ENCODE measurements at places on chromosomes 1 and 21.

DNA sequence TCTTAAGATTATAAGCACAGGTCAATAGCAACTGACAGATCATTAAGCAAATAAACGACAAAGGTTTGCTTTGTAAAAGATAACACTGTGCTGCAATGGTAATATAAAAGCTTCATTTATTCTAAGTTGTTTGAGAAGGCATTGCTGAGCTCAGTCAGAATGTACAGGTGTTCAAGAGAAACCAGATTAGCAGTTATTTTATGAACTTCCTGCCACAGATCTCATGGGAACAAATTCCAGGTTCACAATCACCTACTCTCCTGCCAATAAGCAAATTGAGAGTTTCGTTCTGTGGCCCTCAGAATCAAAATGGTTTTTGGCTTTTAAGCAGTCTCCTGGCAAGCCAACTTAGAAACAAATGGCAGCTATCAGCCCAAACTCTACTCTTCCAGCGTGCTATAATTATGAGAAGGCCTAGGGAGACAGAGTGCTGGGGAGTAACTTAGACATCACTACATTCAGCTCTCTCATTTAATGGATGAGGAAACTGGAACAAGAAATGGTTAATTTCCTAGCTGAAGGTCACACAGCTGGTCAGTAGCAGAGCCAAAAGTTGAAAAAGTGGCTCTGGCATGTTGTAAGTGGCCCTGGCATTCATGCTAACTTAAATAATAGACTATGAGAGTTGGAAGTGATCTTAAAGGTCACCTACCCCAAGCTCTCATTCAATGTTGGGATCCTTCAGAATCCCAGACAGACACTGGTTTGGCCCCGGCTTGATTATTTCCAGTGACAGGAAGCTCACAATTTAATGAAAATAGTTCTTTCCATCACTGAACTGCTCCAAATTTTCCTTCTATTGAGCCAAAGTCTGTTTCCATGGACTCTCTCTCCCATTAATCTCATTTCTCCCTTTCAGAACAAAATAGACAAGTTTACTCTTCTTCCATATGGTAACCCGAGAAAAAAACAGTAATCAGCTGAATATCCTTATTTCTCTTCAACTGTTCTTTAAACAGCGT lies 82.6 kb upstream of the EDEM3 start:
- DNase-seq = no peak

- no peak for DNase-seq
These were observed 158.4 kb upstream of the COL6A1 start for GRCh38 chr21:45823100-45823681.

DNA sequence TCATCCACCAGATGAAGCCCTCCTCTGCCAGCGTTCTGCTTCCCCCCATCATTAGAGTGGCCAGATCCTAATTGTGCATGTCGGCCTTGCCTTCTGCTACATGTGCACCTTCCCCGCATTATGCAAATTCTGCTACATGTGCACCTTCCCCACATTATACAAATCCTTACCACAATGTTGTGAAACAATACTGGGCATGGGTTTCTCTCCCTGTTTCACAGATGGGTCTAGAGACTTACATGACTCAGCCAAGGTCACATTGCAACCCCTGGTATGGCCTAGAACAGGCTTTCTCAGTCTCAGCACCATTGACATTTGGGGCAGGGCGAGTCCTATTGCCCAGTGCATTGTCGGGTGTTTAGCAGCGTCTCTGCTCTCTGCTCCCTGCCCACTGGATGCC lies 1.0 kb upstream of the CELA2A start:
- DNase-seq = no peak

DNA sequence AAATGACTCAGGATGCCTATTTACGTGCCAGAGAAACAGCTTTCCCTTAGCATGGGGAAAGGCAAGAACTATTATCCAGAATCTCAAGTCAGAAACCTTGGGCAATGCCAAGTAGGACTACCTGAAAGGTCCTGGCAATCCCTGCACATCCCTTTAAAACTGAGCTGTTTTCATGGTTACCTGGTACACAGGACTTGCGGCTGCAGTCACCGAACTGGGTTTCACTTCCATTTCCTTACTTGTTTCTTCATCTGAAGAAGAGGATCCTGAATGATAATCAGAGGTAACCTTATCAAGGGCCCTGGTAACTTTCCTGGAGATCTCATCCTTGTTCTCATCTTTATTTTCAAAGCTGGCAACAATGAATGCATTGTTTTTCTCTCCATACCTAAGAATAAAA lies 14.3 kb downstream of the BTG3 start:
- no peak for DNase-seq

DNA sequence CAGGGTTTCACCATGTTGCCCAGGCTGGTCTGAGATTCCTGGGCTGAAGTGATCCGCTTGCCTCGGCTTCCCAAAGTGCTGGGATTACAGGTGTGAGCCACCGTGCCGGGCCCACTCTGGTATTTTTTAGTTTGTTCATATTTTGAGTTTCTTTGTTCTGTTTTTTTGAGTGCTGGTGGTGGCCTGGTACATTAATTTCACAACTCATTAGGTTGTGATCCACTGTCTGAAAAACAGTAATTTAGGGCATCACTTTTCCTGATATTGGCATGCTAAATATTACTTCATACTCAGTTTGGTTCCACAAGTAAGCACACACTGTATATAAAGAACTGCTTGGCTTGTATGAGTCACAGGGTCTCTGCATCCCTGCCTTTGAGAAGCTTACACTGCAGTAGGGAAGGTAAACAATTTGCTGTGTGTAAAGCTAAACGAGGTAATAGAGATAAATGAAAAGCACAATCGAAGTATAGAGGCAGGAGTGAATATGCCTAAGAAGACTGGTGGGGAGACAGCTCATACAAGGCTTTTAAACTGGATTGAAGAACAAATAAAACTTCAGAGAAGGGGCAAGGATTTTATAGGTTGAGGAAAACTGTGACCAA lies 7.7 kb downstream of the SNX27 start:
- DNase-seq = no peak

DNA sequence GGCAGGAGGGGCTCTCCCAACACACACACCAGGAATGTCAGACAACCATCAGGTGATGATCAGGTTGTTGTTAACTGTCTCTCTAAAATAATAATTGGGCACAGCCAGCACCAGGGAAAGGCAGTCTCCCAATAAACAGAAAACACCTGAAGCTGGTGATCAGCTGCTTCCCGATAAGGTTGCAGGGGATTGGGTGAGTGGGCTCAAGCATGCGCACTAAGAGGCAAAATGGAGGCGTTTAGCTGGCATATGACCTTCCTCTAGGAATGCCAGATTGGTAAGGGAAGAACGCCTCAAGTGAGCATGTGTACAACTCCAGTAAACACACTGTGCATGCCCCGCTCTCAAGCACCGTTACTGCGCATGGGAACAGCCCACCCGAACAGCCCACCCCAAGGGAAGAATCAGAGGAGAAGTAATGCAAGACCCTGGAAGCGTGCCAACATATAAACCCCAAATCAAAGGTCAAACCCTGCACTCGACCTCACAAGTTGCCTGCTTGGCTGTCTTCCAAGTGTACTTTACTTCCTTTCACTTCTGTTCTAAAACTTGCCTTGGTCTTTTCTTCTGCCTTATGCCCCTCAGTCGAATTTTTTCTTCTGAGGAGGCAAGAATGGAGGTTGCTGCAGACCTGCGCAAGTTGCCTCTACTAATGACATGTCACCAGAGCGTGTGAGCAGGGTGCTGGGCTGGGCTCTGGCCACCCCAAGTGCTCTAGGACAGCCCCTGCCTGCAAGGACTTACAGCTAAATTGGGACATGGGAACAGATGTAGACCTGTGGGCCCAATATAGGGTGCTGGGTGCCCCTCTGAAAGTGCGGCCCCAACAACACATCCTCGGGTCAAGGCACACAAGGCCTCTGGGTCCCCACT lies 200.8 kb downstream of the RHOU start:
- no peak for DNase-seq

- no peak for DNase-seq
These were observed 25.7 kb downstream of the DIO1 start for GRCh38 chr1:53919675-53920066.

DNA sequence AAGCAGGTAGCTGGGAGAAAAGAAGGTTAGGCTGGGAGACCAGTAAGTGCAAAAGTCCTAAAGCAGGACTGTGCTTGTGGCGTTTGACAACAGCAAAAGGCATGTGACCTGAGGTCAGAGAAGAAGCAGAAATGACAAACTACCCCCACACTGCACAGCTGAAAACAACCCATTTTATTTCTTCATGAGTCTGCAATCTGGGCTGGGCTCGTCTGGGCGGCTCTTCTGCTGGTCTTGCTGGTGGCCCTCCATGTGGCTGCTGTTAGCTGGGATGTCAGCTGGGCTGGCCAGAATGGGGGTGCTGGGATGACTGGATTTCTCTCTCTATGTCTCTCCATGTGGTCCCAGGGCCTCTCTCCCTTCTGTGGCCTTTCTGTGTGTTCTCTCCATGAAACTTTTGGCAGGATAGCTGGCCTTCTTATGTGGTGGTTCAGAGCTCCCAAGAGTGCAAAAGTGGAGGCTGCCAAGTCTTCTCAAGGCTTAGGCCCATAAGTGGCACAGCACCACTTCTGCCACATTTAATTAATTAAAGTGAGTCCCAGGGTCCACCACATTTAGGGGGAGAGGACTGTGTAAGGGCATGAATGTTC lies 128.6 kb downstream of the RIPK4 start:
- no peak for DNase-seq

Data from activated T-cell treated with anti-CD3 and anti-CD28 coated beads for 4 hours (primary cell).